Anterior cingulate cortex (tissue), 58 donors: ENCODE measurements at places on chromosomes 2 and 18.

- DNase-seq = no peak
These were observed 857 bp upstream of the CROCC2 start for GRCh38 chr2:240905176-240905781.

- no peak for DNase-seq
These were observed 121.6 kb downstream of the ZRANB3 start for GRCh38 chr2:135409436-135409835.

DNA sequence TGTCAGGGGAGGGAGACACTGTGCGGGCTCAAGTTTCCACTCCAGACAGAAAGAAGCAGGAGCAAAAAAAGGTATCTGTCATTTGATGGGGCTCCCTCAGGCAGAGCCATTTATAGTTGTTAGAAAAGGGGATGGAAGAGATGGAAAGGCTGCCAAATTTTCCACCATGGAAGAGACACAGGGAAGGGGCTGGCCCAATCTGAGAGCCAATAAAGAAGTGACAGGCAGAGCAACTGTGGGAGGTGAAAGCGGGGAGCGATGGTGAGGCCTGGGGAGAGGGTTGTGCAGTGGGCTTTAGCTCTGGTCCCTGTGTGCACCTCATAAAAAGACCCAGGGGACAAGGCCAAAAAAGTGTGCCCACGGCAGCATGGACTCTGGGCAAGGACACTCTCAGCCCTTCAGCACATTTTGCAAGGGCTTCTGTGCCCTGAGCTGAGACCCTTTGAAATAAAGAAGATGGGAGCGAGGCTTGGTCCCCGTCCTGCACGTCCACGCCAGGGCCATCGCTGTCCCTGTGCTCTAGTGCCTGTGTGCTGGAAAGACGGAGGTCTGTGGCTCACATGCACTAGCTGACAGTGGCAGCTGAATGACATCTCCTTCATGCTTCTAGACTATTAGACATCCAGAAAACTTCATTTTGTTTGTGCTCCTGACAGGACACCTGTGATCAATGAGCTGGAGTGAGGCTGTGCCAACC is 456.7 kb upstream of the HS6ST1 start:
- DNase-seq = no peak

DNA sequence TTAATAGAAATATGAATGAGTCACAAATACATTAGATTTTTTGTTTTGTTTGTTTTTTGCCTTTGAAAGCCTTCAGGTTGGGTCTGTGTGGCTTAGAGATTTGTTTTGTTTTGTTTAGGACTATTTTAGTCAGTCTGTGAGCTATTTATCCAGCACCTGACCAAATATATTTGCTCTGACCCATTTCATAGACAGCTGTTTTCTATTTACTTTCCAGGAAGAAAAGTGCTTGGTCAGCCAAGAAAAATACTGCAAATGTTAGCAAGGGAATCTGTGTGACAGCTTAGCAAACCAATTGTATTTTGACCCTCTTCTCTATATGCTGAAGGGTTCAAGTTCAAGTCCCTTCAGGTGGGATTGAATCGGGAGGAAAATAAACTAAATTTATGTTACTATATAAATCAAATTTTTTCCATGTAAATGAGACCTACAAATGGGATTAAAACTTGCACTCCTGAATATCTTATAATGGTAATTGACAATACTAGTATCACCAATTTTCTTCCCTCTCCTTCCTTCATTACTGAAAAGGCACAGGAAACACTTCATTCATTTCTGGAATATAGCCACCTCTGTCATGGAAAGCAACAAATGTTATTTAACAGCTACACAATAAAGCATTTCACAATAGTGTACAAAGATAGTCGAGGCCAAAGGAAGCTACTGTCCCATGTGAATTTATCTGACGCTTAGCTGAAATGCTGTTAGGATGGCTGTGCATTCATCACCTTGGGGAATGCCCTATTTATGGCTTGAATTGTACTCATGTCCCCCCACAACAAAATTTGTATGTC is 23.1 kb upstream of the KLF7 start:
- no peak for DNase-seq

DNA sequence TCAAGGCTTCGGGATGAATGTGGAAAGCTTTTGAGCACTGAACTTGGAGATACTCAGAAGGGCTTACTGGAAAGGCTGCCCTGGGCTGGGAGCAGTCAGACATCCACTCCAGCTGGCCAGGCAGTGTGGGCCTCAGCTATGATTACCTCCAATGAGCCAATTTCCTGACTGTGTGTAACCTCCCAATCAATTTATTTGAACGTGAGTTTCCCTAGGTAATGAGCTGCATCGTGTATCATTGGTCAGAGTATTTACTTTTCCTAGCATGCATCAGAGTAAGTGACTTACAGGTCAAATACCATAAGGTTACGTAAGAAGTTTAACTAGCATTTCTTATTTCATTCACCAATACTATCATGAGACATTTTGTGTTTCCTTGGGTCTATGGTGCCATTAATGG is 11.0 kb upstream of the CTAGE1 start:
- DNase-seq = no peak

- no peak for DNase-seq
These were observed 37.9 kb downstream of the MTERF4 start for GRCh38 chr2:241064008-241064801.

GRCh38 chr2:3533836-3534235 is 14.5 kb upstream of the ADI1 start:
- DNase-seq = no peak

- DNase-seq = no peak
These were observed 121.2 kb downstream of the TXNL1 start for GRCh38 chr18:56517196-56517595.

DNA sequence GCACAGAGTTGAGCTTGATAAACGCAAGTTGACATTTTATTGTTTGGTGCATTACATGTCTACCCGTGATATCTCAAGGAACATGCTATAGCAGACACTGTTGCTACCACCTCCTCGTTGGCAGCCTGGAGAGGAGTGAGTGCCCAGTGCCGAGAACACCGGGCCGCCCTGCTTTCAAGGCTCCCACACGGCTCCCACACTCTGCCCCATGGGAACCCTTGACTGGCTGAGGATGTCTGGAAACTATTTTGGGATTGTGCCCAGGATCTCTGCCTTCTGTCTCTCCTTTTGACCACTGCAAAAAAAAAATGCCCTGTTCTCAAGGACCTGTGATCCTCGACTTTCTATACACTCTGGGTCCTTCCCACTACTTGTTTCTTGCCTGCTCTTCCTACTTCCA is 21.1 kb downstream of the TET3 start:
- DNase-seq = no peak

DNA sequence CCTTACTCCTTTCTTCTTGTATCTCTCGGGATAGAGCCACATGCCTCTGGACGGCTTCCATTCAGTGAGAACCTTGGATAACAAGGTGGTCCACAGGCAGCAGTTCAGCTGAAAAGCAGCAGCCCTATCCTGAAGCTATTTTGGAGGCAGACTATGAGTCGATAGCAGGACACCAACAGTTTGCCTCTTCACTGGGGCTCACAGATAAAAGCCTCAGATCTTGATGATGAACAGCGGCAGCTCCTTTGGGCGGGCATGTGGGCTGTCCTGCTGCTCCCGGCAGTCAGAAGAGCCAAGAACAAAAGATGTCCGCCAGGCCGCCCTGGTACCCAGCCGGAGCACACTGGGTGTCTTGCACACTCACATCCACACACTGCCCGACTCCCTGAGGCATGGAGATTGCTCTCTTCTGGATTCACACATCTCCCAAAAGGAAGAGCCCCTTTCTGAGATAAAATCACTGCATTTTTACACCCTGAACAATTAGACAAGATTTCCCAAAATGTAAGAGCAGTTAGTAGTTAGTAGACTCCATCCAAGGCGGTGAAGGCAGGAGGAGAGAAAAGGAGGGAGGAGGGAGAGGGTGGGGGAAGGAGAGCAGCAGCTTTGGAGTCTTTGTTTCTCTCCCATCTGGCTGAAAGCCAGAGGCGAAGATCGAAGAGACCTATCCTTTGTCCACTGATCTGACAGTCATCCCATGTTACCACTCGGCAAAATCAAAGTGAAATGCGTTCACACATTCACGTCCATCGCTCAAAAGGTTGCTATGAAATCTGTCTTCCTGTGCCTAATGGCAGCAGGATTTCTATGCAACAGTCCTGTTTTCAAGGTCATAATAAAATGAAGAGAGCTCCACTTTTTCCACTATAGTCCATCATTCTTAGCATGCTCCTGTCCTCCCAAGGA is 90.1 kb upstream of the KLF7 start:
- DNase-seq = peak; percentile 20

DNA sequence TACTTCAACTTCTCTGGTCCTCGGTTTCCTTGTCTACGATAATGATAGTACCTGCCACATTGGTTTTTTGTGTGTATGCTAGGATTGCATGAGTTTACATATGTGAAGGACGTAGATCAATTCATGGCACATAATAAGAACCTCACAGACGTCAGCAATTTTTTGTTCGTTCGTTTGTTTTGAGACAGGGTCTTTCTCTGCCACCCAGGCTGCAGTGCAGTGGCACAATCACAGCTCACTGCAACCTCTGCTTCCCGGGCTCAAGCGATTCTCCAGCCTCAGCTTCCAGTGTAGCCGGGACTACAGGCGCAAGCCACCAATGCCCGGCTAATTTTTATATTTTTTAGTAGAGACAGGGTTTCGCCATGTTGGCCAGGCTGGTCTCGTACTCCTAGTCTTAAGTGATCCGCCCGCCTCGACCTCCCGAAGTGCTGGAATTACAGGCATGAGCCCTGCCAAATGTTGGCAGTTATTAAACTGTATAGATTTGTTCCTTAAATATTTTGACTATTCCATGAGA is 756 bp upstream of the SLC35F5 start:
- no peak for DNase-seq

DNA sequence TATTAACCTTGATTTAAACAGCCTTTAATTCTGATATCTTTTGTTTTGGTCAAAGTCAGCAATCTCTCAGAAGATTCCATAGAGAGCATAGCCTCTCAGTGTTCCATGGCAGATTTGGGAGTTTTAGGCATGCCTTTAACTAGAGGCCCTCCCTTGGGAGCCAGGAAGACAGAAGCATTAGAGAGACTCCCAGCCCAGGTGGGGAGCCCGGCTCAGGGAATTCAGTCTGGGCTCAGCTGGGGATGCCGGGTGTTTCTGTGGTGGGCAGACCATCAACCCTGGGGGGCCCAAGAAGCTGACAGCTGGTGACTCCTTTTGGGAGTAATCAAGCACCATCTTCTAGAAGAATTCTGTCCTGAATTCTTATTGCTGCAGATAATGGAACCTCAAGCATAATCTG is 99.7 kb upstream of the CELF4 start:
- no peak for DNase-seq

- DNase-seq = no peak
These were observed 34.0 kb downstream of the LOXHD1 start for GRCh38 chr18:46622999-46623398.

DNA sequence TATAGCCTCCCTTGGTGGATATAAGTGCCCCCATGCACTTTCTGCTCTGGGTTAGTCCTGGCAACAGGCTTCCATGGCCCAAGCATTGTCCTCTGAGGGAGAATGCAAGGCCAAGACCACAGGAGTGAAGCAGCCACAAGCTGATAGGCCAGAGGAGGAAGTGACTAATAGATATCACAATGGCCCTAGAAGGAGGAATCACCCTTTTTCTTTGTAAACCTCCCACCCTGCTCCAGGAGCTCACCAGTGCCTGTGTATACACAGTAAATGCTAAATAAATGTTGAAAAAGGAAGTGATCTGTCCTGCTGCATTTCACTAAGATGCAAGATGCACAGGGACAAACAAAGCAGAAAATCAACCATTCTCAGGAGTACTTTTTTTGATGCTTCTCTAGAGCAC is 49.7 kb upstream of the ABCA12 start:
- no peak for DNase-seq

DNA sequence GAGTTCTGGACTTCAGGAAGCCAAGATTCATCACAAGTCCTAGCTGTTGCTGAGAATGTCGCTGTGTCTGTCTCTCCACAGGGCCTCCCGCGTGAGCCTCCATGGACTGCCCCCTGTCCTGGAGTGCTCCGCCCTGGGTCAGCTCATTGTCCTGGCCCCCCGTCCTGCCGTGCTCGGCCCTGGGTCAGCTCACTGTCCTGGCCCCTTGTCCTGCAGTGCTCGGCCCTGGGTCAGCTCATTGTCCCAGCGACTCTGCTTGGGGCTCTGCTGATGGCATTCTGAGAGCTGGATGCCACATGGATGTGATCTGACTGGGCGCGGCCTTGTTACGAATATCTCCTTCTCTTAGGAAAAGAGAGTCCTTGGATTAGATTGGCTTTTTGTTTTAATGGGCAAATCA is 78.5 kb downstream of the EIPR1 start:
- no peak for DNase-seq

GRCh38 chr2:194104687-194105086 is 1552.3 kb upstream of the SLC39A10 start:
- no peak for DNase-seq

DNA sequence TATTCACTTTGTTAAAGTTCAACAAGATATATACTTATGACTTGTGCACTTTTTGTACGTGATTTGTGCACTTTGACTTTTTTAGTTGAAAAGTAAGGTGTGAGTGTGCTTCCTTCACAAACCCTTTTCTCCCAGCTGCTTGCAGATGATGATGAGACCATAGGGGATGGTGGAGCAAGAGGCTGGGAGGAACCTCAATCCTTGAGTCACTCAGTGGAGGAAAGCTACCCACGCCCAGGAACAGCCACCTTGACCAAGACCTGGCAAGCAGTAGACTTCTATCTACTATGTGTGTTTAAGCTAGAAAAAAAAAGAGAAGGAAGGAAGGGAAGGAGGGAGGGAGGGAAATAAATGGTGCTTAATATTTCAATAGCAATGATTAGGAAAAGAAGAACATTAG is 25.2 kb upstream of the TAF1B start:
- no peak for DNase-seq

- no peak for DNase-seq
These were observed 113.8 kb upstream of the KLF7 start for GRCh38 chr2:207279520-207279919.

DNA sequence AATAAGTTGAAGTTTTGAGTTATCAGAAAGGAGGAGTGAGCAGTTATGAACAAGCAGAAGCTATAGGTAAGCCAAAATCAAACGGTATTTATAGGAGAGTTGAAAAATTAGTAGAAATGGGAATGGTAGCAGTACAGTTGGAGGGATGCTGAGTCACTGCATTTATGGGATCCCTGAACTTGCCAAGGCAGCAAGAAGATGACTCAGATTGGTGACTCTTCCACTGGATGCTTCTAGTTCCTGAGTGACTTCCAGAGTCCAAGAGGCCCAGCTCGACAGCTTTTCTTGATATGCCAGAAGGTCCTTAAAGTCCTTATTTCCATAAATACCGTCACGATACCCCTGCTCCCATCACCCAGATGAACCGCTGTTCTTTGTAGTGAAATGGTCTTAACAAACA is 31.1 kb upstream of the ACTR3 start:
- DNase-seq = no peak

DNA sequence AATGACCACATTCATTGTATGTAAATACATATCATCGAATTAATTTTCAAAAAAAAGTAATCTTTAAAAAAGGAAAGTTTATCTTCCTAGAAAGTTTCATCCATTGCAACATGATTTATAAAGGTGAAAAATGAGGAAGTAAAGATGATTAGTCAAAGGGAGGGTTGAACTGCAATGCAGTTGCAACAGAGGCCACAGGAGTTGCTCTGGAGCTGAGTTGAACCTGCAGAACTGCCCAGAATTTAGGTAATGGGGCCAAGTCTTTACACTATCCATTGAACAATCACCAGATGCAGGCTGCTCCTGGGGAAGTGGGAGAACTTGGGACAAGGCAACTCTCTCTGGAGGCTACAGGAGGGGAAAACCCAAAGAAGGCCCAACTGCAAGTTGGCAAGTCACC is 390.7 kb downstream of the METTL4 start:
- DNase-seq = no peak

- no peak for DNase-seq
These were observed 42.5 kb downstream of the COPS8 start for GRCh38 chr2:237128026-237128703.

- no peak for DNase-seq
These were observed 75.0 kb downstream of the SOCS6 start for GRCh38 chr18:70363861-70364260.
